ENCODE measurements at places on chromosomes 12 and 14. TPM values are rescaled to one million over a fixed set of nuclear protein-coding genes. Genes with fewer than 3 reads are reported as not detected.
A peak's percentile ranks its signal among the peaks of the same experiment; 100 is the strongest.

DNA sequence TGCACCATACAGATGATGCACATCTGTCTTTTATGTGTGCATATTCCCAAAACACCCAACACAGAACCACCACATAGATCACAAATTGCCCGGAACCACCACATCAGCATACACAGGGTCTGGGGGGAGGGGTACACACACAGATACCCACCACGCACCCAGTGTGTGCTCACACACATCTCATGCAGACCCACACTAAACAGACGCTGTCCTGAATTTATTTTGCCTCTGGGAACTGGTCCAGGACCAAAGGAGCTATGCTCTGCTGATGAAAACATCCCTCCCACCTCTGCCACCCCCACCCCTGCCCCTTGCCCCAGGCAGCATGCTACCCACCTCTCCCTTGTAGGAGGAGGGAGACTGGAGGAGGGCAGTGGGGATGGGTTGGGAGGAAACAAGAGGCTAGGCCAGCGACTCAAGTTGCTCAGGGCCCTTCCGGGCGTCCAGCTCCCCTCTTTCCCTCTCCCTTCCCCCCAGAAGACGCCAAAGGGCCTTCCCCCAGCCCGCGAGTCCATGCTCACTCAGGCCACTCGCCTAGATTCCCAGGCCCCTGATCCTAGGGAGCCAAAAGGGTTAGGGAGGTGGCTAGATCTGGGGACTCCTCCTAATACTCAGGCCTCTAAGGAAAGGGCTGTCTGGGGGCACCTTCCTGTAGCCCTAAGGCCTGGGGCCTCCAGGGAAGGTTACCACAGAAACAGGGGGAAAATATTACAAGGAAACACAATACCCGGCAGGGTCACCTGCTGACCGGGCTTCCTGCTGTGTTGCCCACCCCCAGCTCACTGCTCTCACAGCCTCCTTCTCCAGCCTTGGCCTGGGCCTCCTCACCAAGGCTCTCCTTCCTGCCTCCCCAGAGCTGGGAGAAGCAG is 3.1 kb downstream of the HDAC7 start:
- no peak overlapping the region for H3K4me3 ChIP-seq
- DNase-seq = no peak
- no peaks in the 10 kb centered on the region for H3K27me3 ChIP-seq
- H3K27ac ChIP-seq = peak overlapping the region; percentile 67

GRCh38 chr14:52825085-52825484 is 33.7 kb upstream of the GNPNAT1 start:
- H3K4me3 ChIP-seq = no peak overlapping the region
- no peak for DNase-seq
- H3K36me3 ChIP-seq = no peaks in the 10 kb centered on the region
- no peaks in the 10 kb centered on the region for H3K4me1 ChIP-seq

GRCh38 chr12:84222841-84223240 is 689.8 kb downstream of the SLC6A15 start:
- H3K36me3 ChIP-seq = no peaks in the 10 kb centered on the region
- H3K27me3 ChIP-seq = no peaks in the 10 kb centered on the region
- no peak overlapping the region for H3K4me3 ChIP-seq
- no peaks in the 10 kb centered on the region for H3K4me1 ChIP-seq
- DNase-seq = no peak

KRT72 gene
- not detected for total RNA-seq

DNA sequence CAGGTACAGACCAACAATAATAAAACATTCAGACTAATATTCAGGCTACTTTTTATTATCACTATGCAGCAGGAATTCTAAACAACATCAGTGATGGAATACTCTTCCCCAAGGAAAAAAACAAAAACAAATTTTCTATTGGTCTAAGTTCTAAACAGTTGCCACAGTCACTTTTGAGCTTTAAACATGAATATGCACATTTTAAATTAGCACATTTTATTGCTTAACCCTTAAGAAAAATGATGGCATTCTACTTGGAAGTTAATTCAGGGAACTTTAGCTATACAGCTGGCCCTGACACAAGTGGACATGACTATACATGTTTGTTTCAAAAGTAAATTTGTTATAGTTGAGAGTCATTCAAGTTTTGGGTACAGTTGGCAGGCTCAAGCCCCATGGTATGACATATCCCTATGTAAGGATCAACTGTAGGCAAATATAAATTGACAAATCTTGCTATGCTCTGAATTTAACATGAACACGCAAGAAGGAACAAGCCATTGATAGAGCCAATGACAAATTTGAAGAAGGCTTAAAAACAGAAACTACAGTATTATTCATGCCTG is 224.3 kb upstream of the AMIGO2 start:
- H3K27ac ChIP-seq = no peak overlapping the region
- peaks cover 3% of the 10 kb centered on the region for H3K36me3 ChIP-seq
- no peak for DNase-seq
- H3K4me1 ChIP-seq = peaks cover 21% of the 10 kb centered on the region
- H3K4me3 ChIP-seq = no peak overlapping the region
- H3K27me3 ChIP-seq = no peaks in the 10 kb centered on the region

- no peak overlapping the region for H3K4me3 ChIP-seq
- H3K27ac ChIP-seq = no peak overlapping the region
- no peaks in the 10 kb centered on the region for H3K27me3 ChIP-seq
- peaks cover 13% of the 10 kb centered on the region for H3K36me3 ChIP-seq
- no peaks in the 10 kb centered on the region for H3K4me1 ChIP-seq
Observed at GRCh38 chr12:62537551-62537950, 70.9 kb downstream of the MON2 start.

HCAR2 gene
- total RNA-seq = not detected

- no peak overlapping the region for H3K27ac ChIP-seq
- no peaks in the 10 kb centered on the region for H3K27me3 ChIP-seq
- H3K4me1 ChIP-seq = no peaks in the 10 kb centered on the region
- H3K4me3 ChIP-seq = no peak overlapping the region
- no peak for DNase-seq
- H3K36me3 ChIP-seq = no peaks in the 10 kb centered on the region
Observed at GRCh38 chr12:18676996-18677588, 60.7 kb downstream of the PLCZ1 start.

DNA sequence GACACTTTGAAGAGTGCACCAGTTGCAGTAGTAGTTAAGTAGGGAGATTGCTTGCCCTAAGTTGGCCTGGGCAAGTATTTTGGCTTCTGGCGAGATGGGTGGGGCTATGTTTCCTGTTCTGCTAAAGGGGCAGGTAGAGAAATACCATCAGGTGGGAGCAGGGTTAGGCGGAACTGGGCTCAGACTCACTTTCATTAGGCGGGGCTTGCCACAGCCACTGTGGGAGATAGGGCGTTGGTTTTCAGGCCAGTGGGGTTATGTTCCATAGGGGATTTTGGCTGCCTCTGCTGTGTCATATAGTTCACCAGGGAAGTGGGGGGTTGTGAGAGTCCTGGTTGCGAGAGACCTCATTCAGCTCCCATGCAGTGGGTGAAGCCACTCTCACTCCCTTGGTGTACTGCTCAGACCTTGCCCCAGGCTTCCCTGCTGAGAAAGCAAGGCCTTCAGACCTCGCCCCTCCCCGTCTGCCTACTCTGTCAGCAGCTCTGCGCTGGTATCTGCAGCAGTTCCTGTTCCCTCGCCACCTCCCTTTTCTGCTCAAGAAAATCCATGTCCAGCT is 43.3 kb downstream of the AEBP2 start:
- H3K27ac ChIP-seq = peak overlapping the region; percentile 36
- peaks cover 16% of the 10 kb centered on the region for H3K4me1 ChIP-seq
- peaks cover 5% of the 10 kb centered on the region for H3K36me3 ChIP-seq
- H3K4me3 ChIP-seq = no peak overlapping the region
- H3K27me3 ChIP-seq = no peaks in the 10 kb centered on the region
- DNase-seq = peak; percentile 27

KRT82 gene
- total RNA-seq = not detected

MOAP1 gene
- 30.8 TPM for total RNA-seq

DNA sequence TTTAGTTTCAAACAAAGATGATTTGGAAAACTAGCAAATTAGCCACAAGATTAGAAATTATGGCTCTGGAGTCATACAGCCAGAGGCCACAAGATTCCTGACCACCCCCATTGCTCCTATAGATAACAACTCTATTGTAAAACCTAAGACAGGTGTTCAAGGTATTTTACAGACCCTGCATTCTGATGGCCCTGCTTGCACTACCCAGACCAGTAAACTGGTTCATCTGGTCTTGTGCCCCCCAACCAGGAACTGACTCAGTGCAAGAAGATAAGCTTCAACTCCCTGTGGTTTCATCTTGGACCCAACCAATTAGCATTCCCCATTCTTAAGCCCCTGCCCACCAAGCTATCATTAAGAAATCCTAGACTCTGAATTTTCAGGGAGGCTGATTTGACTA is 125.0 kb downstream of the CCDC60 start:
- DNase-seq = no peak
- H3K27me3 ChIP-seq = no peaks in the 10 kb centered on the region
- no peaks in the 10 kb centered on the region for H3K4me1 ChIP-seq

KRT77 gene
- not detected for total RNA-seq

POC1B gene
- total RNA-seq = 33.3 TPM

RERGL gene
- not detected for total RNA-seq

DNA sequence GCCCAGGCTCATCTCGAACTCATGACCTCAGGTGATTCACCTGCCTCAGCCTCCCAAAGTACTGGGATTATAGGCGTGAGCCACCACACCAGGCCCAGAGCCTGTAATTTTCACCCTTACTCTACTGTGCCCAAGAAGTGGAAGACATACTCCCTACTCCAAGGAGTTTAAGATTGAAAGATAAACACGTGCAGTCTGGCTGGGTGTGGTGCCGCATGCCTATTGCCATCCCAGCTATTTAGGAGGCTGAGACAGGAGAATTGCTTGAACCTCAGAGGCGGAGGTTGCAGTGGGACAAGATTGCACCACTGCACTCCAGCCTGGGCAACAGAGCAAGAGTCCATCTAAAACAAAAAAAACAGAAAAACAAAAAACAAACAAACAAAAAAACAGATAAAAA is 90.0 kb downstream of the NINJ2 start:
- H3K27me3 ChIP-seq = no peaks in the 10 kb centered on the region
- H3K4me3 ChIP-seq = no peak overlapping the region
- H3K4me1 ChIP-seq = peaks cover 25% of the 10 kb centered on the region
- H3K36me3 ChIP-seq = no peaks in the 10 kb centered on the region

NCAPD2 gene
- 42.1 TPM for total RNA-seq

GRCh38 chr12:52585946-52586345 is 12.3 kb upstream of the KRT74 start:
- H3K4me3 ChIP-seq = no peak overlapping the region
- no peaks in the 10 kb centered on the region for H3K4me1 ChIP-seq
- no peaks in the 10 kb centered on the region for H3K27me3 ChIP-seq
- no peak for DNase-seq
- no peaks in the 10 kb centered on the region for H3K36me3 ChIP-seq

GRCh38 chr14:87257421-87257820 is 735.6 kb downstream of the GALC start:
- H3K4me1 ChIP-seq = no peaks in the 10 kb centered on the region
- DNase-seq = no peak
- H3K36me3 ChIP-seq = no peaks in the 10 kb centered on the region
- no peak overlapping the region for H3K4me3 ChIP-seq
- H3K27me3 ChIP-seq = no peaks in the 10 kb centered on the region

GRCh38 chr14:81855007-81855406 is 321.4 kb upstream of the SEL1L start:
- no peak overlapping the region for H3K27ac ChIP-seq
- no peaks in the 10 kb centered on the region for H3K36me3 ChIP-seq
- DNase-seq = no peak
- no peaks in the 10 kb centered on the region for H3K27me3 ChIP-seq

- no peak overlapping the region for H3K4me3 ChIP-seq
- no peaks in the 10 kb centered on the region for H3K4me1 ChIP-seq
- DNase-seq = no peak
- no peaks in the 10 kb centered on the region for H3K27me3 ChIP-seq
- H3K27ac ChIP-seq = no peak overlapping the region
Observed at GRCh38 chr14:28303248-28303647, 463.3 kb upstream of the FOXG1 start.

GRCh38 chr14:70891737-70892136 is 15.5 kb upstream of the PCNX1 start:
- H3K4me3 ChIP-seq = no peak overlapping the region
- H3K27ac ChIP-seq = no peak overlapping the region
- H3K36me3 ChIP-seq = no peaks in the 10 kb centered on the region
- H3K27me3 ChIP-seq = no peaks in the 10 kb centered on the region
- DNase-seq = no peak

DNA sequence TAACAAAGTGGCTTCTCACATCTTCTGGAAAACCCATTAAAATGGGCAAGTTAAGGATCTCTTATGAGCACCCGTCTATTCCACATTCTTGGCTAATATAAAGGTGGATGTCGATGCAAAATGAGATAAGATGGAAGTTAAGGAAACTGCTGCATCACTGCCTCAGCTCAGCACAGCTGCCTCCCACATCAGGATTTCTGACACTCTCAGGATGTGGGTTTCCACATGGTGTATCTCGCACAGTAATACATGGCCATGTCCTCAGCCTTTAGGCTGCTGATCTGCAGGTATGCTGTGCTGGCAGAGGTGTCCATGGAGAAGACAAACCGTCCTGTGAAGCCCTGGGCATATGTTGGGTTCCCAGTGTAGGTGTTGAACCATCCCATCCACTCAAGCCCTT is 1348.0 kb downstream of the TMEM121 start:
- H3K36me3 ChIP-seq = no peaks in the 10 kb centered on the region
- H3K4me3 ChIP-seq = no peak overlapping the region
- DNase-seq = no peak
- H3K4me1 ChIP-seq = peaks cover 40% of the 10 kb centered on the region
- no peak overlapping the region for H3K27ac ChIP-seq

GRCh38 chr12:30329281-30329680 is 366.4 kb downstream of the IPO8 start:
- no peaks in the 10 kb centered on the region for H3K36me3 ChIP-seq
- no peak overlapping the region for H3K27ac ChIP-seq
- DNase-seq = no peak
- H3K4me1 ChIP-seq = no peaks in the 10 kb centered on the region
- H3K4me3 ChIP-seq = no peak overlapping the region

GRCh38 chr14:104603711-104604401 is 716 bp downstream of the TMEM179 start:
- no peak overlapping the region for H3K4me3 ChIP-seq
- H3K27ac ChIP-seq = no peak overlapping the region
- no peak for DNase-seq

GRCh38 chr12:9957834-9958233 is 13.4 kb upstream of the CLEC12A start:
- peaks cover 33% of the 10 kb centered on the region for H3K4me1 ChIP-seq
- no peak for DNase-seq
- no peaks in the 10 kb centered on the region for H3K36me3 ChIP-seq
- no peak overlapping the region for H3K27ac ChIP-seq
- no peaks in the 10 kb centered on the region for H3K27me3 ChIP-seq

MORN3 gene
- total RNA-seq = 2.0 TPM

- H3K27me3 ChIP-seq = no peaks in the 10 kb centered on the region
- no peaks in the 10 kb centered on the region for H3K36me3 ChIP-seq
- peaks cover 18% of the 10 kb centered on the region for H3K4me1 ChIP-seq
- H3K27ac ChIP-seq = no peak overlapping the region
- no peak for DNase-seq
Observed at GRCh38 chr12:21434699-21435098, 2.8 kb upstream of the PYROXD1 start.

Measured in B cell (primary cell).